Activated CD4-positive, alpha-beta T cell treated with anti-CD3 and anti-CD28 coated beads for 36 hours (primary cell): ENCODE measurements at places on chromosomes 7 and 10. TPM values are rescaled to one million over a fixed set of nuclear protein-coding genes. Genes with fewer than 3 reads are reported as not detected.

Gene OR6B1
- not detected for total RNA-seq

- no peak overlapping the region for H3K4me3 ChIP-seq
- no peak overlapping the region for H3K27ac ChIP-seq
- H3K4me1 ChIP-seq: no peaks in the 10 kb centered on the region
- DNase-seq: no peak
- H3K27me3 ChIP-seq: peaks cover 15% of the 10 kb centered on the region
- no peaks in the 10 kb centered on the region for H3K36me3 ChIP-seq
Observed at GRCh38 chr10:29327746-29328102, 38.9 kb downstream of the LYZL1 start.

DNA sequence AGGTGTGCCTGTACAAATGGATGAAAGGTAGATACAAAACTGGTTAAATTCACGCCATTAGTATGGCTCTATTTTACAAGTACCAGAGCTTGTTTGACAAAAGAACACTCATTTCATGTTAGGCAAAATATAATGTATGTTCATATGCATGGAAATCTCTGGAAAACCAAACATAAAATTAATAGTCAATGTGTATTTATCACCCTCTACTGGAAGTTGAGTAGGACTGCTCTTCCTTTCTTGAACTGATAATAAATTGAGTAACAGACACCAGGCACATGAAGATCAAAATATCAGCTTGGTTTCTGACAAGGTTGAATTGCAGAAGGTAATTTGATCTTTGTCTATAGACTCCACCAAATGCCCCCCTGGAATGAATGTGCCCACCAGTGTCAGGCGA lies 19.8 kb upstream of the AKR1B1 start:
- peaks cover 2% of the 10 kb centered on the region for H3K4me1 ChIP-seq
- H3K4me3 ChIP-seq: no peak overlapping the region
- no peaks in the 10 kb centered on the region for H3K36me3 ChIP-seq
- DNase-seq: no peak
- H3K27me3 ChIP-seq: peaks cover 2% of the 10 kb centered on the region
- no peak overlapping the region for H3K27ac ChIP-seq

DNA sequence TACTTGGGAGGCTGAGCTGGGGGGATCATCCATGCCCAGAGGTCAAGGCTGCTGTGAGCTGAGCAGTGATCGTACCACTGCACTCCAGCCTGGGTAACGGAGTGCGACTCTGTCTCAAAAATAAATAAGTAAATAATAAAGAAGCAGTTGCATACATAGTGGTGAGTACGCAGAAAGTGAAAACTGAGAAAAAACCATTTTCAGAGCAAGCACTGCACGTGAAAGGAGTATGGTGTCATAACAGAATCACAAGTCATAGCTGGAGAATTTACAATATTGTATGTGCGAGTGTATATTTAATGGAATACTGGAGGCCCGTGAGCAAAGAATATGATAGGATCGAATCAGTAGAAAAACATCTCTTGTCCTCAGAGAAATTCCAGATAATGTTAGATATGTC lies 22.3 kb downstream of the KIAA1217 start:
- no peaks in the 10 kb centered on the region for H3K36me3 ChIP-seq
- no peak for DNase-seq
- H3K27me3 ChIP-seq: peaks cover 7% of the 10 kb centered on the region
- no peak overlapping the region for H3K4me3 ChIP-seq
- no peaks in the 10 kb centered on the region for H3K4me1 ChIP-seq
- H3K27ac ChIP-seq: no peak overlapping the region

DNA sequence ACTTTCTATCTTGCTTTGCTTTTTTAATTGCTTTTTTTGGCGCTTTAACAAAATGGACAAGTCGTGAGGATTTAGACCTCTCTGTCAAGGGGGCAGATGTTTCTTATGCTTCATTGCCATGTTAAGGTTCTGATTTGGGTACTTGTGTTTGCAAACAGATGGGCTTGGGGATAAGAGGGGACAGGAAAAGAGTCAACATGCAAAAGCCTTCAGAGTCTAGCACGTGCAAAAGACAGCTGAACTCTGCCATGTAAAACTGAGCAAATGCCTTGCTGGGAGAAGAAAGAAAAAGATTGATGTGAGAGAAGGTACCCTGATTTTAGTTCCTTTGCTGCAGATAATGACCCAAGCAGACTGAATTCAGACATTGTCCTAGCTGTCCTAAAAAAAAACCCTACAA lies 173.1 kb downstream of the KIAA1217 start:
- DNase-seq: no peak
- no peak overlapping the region for H3K4me3 ChIP-seq
- H3K27me3 ChIP-seq: peaks cover 25% of the 10 kb centered on the region
- peaks cover 18% of the 10 kb centered on the region for H3K4me1 ChIP-seq

DNA sequence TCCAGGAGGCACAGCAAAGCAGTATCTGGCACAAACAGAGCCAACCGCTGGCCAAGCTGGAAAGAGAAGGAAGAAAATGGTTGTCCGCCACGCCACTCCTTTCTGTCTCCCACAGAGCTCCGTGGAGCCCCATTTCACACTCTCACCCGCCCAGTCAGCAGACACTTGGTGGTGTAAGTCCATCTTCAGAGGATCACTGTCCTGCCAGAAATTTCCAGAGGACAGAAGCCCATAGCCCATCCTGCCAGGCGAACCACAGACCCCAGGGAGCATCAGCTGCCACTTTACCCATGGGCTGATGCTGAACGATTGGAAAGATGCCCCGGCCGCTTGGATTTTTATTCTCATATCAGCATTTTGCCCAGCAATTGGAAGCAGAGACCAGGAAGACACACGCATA lies 144.7 kb upstream of the LYZL2 start:
- H3K27me3 ChIP-seq: no peaks in the 10 kb centered on the region
- no peak overlapping the region for H3K4me3 ChIP-seq
- DNase-seq: no peak
- no peak overlapping the region for H3K27ac ChIP-seq

DNA sequence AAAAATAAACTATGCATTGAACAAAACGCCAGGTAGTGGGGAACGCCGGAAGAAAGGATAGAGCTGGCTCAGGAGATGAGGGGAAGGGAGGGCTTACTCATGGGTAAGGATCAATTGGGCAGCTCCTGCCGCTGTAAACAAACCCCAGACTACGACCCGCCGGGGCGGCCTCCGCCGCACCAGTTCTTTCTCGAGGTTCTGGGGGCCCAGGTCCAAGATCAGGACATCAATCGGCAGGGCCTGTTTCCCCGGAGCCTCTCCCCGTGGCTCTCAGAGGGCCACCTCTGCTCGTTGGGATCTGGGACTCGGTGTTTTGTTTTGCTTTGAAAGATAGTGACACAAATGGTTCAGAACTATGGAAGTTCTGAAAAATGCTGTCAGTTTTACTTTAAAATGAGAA lies 140.4 kb downstream of the ELFN1 start:
- H3K27ac ChIP-seq: no peak overlapping the region
- H3K4me1 ChIP-seq: no peaks in the 10 kb centered on the region
- no peaks in the 10 kb centered on the region for H3K27me3 ChIP-seq

DNA sequence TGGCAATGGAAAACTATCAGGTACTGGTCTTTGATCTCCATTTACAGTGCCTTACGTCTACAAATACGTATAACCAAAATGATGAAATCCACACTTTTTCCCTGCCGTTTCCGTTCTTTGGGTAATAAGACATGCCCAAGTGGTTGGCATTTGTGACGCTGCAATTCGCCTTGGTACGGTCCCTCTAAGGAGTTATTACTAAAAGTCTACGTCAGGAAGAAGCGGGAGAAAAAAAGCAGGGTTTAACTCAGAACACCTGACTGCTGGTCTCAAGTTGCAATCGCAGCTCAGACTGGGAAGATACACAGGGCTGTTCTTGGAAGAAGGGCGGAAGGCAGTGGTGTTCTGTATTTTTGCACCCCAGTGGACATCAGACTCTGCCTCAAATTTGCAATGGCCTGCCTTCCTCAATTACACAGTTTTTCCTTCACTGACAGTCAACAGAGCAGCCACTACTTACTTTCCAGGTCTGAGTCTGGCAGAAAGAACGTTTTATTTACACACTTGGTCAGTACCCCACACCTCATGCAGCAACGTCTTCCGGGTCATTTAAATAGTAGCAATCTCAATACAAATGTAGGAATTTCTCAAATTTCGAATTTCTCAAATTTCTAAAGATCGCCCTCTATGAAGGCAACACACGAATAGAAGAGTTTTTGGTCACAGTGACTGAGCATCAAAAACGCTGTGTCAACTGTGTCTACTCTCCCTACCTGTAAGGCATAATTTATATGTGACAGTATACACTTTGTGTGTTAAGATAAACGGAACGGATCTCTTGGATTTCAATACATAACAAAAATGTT lies 2.1 kb downstream of the BAIAP2L1 start:
- DNase-seq: no peak
- H3K4me1 ChIP-seq: peaks cover 7% of the 10 kb centered on the region
- no peaks in the 10 kb centered on the region for H3K36me3 ChIP-seq
- H3K27me3 ChIP-seq: peaks cover 19% of the 10 kb centered on the region
- no peak overlapping the region for H3K27ac ChIP-seq
- H3K4me3 ChIP-seq: no peak overlapping the region

Gene NRAP
- total RNA-seq: not detected

Gene ZNF117
- total RNA-seq: 6.2 TPM
